ENCODE measurements at places on chromosomes 1 and 21. TPM values are rescaled to one million over a fixed set of nuclear protein-coding genes. Genes with fewer than 3 reads are reported as not detected.

The ADAMTS1 gene
- 24.5 TPM for total RNA-seq

The EFCAB14 gene
- total RNA-seq: 72.5 TPM

The FALEC gene
- total RNA-seq: 4.5 TPM

The DEPDC1 gene
- 0.52 TPM for total RNA-seq

The MPZ gene
- 4.6 TPM for total RNA-seq

The HSD3B1 gene
- total RNA-seq: not detected
